ENCODE measurements at places on chromosomes 16 and 17. TPM values are rescaled to one million over a fixed set of nuclear protein-coding genes. Genes with fewer than 3 reads are reported as not detected.

The C16orf78 gene
- total RNA-seq, result not detected

The GSE1 gene
- total RNA-seq, result 48.9 TPM

The PKMYT1 gene
- total RNA-seq, result 160 TPM

The INPP5K gene
- 37.6 TPM for total RNA-seq

The SLFN5 gene
- total RNA-seq, result 209 TPM

The PTX4 gene
- not detected for total RNA-seq

The ZNF23 gene
- total RNA-seq, result 8.7 TPM

The CACNG3 gene
- not detected for total RNA-seq

The CSH2 gene
- total RNA-seq, result not detected

The LYRM9 gene
- 1.6 TPM for total RNA-seq

The PIGL gene
- total RNA-seq, result 22.4 TPM

The NPIPB9 gene
- total RNA-seq, result 3.7 TPM

The CIITA gene
- 23.6 TPM for total RNA-seq

GRCh38 chr16:87930456-87930855 lies 5.9 kb downstream of the CA5A start:
- DNase-seq, result no peak

- no peak for DNase-seq
Observed at GRCh38 chr16:14148016-14148415, 76.9 kb downstream of the MRTFB start.

- DNase-seq, result peak; percentile 65
Observed at GRCh38 chr16:68369697-68370580, 59.1 kb downstream of the PRMT7 start.

- DNase-seq, result peak; percentile 65
Observed at GRCh38 chr16:21300309-21301167, 22.4 kb upstream of the CRYM start.

GRCh38 chr16:5032748-5033167 lies 977 bp downstream of the NAGPA start:
- no peak for DNase-seq

DNA sequence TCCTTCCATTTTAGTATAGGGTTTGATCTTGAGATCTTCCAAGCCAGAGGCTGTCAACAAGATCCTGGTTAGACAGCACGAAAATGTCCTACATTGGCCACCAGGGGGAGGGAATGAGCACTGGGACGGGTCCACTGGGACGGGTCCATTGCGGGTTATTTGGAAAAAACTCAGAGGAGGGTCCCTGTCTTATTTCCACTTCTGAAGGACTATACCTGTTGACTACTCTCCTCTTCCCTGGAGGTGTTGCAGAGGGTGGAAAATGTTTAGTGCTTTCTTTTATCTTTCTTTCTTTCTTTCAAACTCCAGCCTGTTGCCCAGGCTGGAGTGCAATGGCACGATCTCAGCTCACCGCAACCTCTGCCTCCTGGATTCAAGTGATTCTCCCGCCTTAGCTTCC lies 2.5 kb downstream of the TTLL6 start:
- peak; percentile 67 for DNase-seq

- peak; percentile 29 for DNase-seq
Observed at GRCh38 chr17:44086364-44087311, 16.1 kb downstream of the G6PC3 start.

- DNase-seq, result no peak
Observed at GRCh38 chr16:12150600-12150999, 174.1 kb downstream of the SNX29 start.

- peak; percentile 50 for DNase-seq
Observed at GRCh38 chr17:16352303-16352666, 984 bp downstream of the CENPV start.

GRCh38 chr16:11190588-11191560 lies 65.1 kb downstream of the SOCS1 start:
- DNase-seq, result no peak

DNA sequence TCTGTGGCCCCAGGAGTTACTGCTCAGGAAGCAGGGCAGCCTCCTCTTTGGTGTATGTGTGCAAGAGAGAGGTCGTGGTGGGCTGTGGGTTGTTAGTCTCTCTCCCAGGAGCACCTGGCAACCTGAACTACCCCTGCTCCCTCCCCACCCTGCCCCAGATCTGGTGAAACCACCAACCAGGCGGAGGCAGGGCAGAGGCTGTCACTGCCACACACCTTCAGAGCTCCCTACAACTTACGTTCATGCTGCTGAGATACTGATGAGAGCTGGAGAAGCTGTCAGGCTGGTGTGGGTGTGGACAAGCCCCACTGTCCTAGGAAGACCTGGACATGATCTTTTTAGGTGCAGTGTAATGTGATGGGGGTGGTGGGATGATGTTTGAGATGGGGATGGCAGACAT lies 24.3 kb downstream of the GOSR2 start:
- no peak for DNase-seq

DNA sequence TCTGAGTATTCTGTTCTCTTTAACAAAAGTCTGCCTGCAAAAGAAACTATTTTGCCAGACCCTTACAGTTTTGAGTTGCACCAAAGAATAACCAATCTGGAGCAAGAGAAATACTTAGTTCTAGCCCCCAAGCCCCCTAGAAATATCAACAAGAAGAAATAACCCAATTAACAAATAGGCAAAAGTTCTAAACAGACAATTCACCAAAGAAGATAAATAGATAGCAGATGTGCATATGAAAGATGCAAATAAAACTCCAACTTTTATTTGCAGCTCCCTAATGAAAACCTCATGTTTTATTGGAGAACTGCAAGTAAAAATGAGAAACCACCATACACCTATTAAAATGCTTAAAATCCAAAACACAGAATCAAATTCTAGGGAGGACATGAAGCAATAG lies 1308.0 kb downstream of the CDH11 start:
- DNase-seq, result no peak

GRCh38 chr16:75237398-75238131 lies 13.9 kb downstream of the BCAR1 start:
- no peak for DNase-seq

GRCh38 chr17:78715876-78716275 lies 66.2 kb downstream of the CYTH1 start:
- DNase-seq, result no peak

DNA sequence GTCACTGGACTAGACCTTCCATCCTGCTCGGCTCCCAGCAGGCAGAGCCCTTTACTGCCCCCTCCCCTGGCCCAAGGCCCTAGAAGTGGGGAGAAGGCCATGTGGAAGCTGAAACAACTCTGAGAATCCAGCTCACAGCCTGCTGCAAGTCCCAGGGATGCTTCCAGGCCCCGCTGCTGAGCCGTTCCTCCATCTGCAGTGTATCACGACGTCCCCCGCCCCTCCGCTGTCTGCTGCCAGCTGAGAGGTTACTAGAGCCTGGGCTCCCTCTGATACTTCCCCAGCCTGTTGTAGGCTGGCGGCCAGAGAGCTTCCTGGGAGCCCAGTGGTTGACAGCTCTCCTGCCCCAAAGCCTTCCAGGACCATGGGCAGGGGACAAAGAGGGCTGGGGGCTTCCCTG lies 118.2 kb downstream of the MGAT5B start:
- DNase-seq, result no peak

DNA sequence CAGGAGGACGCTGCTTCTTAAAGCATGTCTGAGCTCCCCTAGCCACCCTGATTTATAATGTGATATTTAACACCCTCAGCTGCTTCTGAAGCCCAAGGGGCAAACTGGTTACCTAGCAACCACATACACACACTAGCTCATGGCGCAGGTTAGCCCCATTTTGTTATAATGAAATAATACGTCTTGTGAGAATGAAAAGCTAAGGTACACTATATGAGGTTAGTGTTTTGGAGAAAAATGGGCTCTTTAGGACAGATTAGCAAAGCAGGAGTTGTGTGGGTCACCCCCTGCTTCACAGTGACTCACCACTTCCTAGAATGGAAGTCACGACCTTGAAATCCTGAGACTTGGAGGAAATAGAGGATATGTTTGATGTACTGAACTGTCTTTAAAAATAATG lies 404.8 kb upstream of the HSBP1 start:
- no peak for DNase-seq

DNA sequence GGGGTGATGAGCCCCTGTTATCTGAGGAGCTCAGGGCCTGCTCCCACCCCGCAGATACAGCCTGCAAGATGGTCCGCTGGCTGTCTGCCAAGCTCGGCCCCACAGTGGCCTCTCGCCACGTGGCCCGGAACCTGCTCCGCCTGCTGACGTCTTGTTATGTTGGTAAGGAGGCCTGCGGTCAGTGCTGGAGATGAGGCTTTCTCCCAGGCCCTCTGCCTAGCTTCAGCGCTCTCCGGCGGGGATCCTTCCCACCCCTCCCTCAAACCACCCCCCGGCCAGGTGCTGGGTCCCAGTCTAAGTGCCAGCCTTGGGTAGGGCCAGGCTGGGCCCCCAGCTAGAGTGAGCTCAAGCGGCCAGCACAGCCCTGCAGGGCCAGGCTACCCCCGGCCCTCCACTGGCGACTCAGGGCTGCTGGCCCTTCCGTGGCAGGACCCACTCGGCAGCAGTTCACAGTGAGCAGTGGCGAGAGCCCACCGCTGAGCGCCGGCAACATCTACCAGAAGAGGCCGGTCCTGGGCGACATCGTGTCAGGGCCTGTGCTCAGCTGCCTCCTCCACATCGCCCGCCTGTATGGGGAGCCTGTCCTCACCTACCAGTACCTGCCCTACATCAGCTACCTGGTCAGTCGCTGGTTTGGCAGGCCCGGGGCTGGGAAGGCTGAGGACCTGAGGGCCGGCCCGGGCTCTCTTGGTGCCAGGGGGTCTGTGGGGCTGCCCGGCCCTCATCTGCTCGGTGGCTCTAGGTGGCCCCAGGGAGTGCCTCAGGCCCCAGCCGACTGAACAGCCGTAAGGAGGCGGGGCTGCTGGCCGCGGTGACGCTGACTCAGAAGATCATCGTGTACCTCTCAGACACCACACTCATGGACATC lies 6.1 kb downstream of the WDR81 start:
- no peak for DNase-seq

Data from activated CD8-positive, alpha-beta T cell treated with anti-CD3 and anti-CD28 coated beads, Interleukin-2, amount 10 ng/mL, durations not matched to agents 7 days and 5 days (primary cell).